CD4-positive, alpha-beta memory T cell (primary cell): ENCODE measurements at places on chromosomes 2 and 18. TPM values are rescaled to one million over a fixed set of nuclear protein-coding genes. Genes with fewer than 3 reads are reported as not detected.

DNA sequence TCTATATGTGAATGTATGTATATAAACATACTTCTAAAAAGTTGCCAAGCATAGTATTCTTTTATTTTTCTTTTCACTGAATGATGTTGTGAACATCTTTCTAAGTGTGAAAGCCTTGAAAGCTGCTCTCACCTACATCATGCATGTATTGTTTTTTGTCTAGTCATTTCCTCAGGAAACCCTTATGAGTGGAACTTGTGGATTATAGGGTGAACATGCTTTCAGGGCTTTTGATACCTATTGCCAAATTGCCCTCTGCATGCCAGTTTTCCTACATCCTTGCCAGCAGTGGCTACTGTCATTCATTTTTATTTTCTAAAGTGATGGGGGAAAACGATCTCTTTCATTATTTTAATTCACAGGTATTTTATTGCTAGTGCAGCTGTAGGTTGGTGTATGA is 78.3 kb downstream of the ADAM23 start:
- no peaks in the 10 kb centered on the region for H3K36me3 ChIP-seq
- no peak overlapping the region for H3K4me3 ChIP-seq
- H3K27ac ChIP-seq = no peak overlapping the region
- H3K27me3 ChIP-seq = no peaks in the 10 kb centered on the region

The DNAJC5G gene
- polyA plus RNA-seq = not detected

DNA sequence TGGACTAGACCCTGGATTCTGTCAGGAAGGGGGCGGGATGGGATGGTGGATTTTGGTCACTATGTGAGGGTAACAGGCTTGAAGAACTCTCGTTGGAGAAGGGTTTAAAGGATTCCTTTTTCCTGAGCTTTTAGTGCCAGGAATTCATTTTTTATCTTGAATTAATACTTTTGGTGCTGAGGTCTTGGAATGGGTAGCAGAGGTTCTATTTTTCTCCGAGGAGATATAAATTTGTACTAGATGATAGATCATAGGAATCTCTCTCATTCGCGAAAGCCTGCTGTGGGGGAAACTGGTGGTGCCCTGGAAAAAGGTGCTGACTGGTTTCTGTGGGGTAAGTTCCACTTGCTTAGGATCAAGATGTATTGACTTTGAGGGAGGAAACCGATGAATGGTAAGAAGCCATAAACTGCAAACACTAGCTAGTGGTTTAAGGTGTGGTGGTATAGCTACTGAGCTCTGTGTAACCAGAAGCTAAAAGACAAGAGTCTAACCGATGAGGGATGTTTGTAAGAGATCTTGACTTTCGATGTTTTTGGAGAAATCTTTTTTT is 706 bp downstream of the AGPS start:
- no peaks in the 10 kb centered on the region for H3K36me3 ChIP-seq
- peaks cover 53% of the 10 kb centered on the region for H3K4me1 ChIP-seq
- H3K27ac ChIP-seq = peak overlapping the region; percentile 56
- peak; percentile 6 for DNase-seq

The ACTG2 gene
- not detected for polyA plus RNA-seq

DNA sequence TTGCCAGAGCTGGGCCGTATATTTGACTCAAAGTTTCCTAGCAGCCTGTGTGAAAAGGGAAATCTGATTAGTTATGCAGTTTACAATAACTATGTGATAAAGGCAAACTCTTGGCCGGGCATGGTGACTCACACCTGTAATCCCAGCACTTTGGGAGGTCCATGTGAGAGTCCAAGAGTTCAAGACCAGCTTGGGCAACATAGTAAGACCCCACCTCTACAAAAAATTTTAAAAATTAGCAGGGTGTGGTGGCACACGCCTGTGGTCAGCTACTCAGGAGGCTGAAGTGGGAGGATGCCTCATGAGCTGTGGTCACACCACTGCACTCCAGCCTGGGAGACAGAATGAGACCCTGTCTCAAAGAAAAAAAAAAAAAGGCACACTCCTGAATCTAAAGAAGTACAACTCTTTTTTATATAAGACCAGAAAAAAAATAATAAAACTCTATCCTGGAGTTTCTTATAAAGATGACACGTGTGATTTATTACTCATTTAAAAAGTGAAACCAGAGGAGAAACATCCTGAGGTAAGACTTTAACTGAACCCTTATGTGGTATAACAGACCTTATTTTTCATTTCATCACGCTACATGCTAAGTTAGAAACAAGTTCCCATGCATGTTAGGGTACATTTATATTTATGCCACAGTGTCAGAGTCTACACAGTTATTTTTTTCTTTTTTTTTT is 32.6 kb upstream of the KCMF1 start:
- H3K27ac ChIP-seq = peak overlapping the region; percentile 82
- no peaks in the 10 kb centered on the region for H3K27me3 ChIP-seq
- H3K4me3 ChIP-seq = peak overlapping the region; percentile 45
- peak; percentile 59 for DNase-seq
- no peaks in the 10 kb centered on the region for H3K36me3 ChIP-seq

The LIMS3 gene
- polyA plus RNA-seq = 5.1 TPM

- no peaks in the 10 kb centered on the region for H3K4me1 ChIP-seq
- H3K4me3 ChIP-seq = no peak overlapping the region
- H3K27ac ChIP-seq = no peak overlapping the region
- H3K27me3 ChIP-seq = no peaks in the 10 kb centered on the region
Measured at GRCh38 chr2:144137705-144138428, 382.1 kb downstream of the ZEB2 start.

- H3K27me3 ChIP-seq = no peaks in the 10 kb centered on the region
- H3K4me3 ChIP-seq = no peak overlapping the region
- no peaks in the 10 kb centered on the region for H3K4me1 ChIP-seq
- no peak for DNase-seq
Measured at GRCh38 chr2:159890551-159891266, 92.7 kb upstream of the CD302 start.

The WIPF1 gene
- polyA plus RNA-seq = 169 TPM

DNA sequence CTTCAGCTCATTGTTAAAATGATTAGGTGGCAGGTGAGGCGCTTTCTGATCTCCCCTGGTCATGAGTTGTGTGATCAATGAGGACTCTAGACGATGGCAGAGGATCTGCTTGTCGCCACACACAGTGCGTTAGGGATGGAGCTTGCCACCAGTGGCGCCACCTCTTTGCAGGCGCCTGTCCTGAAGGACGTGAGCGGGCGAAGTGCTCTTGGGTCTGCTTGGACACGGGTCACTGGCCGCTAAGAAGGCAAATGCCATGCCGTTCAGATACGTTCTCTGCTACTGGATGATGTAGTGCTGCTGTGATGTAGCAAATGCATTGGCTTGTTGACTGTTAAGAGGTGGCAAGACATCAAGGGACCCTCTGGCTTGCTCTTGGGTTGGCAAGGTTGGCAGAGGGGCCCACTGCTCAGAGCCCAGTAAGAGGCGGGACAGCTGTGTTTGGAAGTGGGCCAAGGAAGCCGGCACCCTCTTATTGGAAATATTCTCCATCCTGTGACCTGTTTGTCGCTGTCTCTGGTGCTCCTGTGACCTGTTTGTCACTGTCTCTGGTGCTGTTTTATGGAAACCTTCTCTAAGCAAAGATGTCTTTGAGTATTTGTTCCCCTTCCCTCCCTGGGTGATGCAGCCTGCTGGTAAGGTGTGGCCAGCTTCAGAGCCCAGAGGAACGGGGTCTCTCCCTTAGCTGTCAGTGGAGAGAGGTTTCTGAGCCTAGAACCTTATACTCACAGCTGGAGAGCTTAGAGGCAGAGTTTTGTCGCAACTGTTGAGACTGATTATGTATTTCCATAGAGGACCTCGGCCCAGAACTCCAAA is 14.6 kb downstream of the LDLRAD4 start:
- no peak overlapping the region for H3K4me3 ChIP-seq
- H3K4me1 ChIP-seq = no peaks in the 10 kb centered on the region
- DNase-seq = no peak
- H3K27me3 ChIP-seq = no peaks in the 10 kb centered on the region
- H3K36me3 ChIP-seq = no peaks in the 10 kb centered on the region

- no peak overlapping the region for H3K4me3 ChIP-seq
- H3K27me3 ChIP-seq = no peaks in the 10 kb centered on the region
- no peaks in the 10 kb centered on the region for H3K36me3 ChIP-seq
Measured at GRCh38 chr18:76988827-76989646, 143.5 kb downstream of the MBP start.

- no peak overlapping the region for H3K27ac ChIP-seq
- no peaks in the 10 kb centered on the region for H3K36me3 ChIP-seq
- DNase-seq = no peak
- H3K27me3 ChIP-seq = no peaks in the 10 kb centered on the region
Measured at GRCh38 chr2:191384829-191385228, 139.6 kb downstream of the MYO1B start.

DNA sequence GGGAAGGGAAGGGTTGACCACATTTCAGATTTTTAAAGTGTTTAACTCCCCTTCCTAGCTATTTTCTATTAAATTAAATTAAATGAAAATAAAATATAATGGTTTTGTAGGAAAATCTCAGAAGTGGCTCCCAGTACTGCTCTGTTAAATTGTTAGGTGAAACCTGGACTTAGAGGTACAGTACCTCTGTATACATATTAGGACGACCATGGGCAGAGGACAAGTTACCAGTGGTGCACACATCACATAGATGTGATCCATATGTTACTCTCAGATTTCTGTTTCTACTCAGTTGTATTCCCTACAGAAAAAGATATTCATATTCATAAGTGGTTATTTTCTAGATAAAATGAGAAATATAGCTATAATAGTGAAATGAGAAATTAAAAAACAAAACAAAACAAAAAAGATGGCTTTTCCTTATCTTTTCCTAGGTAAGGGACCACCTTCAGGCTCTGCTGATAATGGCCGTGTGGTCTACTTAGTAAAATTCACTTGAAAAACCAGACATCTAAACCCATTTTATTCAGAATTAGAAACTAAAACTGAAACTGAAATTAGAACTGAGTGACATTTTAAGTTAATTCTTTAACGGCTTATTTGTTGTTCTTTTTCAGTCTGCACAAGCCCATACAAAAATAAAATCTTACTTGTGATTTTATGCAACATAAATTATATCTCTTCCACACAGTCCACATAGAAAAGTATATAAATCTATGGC is 832.5 kb upstream of the CHAC2 start:
- H3K27ac ChIP-seq = no peak overlapping the region
- DNase-seq = no peak
- H3K4me3 ChIP-seq = no peak overlapping the region
- no peaks in the 10 kb centered on the region for H3K4me1 ChIP-seq

DNA sequence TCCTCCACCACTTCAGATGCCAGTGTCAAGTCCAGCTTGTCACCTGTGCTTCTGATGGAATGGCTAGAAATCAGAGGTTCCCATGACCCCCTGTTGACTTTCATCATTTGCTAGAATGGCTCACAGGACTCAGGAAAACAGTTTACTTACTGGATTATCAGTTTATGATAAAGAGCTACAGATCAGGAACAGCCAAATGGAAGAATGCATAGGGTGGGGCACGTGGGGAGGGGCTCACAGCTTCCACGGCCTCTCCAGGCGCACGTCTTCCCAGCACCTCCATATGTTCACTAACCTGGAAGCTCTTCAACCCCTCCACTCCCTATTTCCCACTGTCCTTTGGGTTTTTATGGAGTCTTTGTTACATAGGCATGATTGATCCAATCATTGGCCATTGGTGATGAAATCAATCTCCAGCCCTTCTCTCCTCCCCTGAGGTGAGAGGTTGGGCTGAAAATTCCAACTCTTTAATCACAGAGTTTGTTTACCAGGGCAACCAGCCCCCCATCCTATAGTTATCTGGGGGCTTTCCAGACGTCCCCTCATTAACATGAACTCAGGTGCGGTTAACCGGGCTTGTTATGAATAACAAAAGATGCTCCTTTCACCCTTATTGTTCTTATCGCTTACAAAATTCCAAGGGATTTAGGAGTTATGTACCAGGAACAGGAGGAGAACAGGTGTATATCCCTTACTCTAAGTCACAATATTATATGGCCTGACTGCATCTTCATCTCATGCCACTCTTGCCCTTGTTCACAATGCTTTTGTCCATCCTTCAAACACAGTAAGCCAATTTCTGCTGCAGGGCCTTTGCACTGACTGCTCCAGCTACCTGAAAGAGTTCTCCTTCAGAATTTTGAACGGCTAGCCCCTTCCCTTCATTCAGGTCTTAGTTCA is 35.2 kb downstream of the ANXA4 start:
- peaks cover 18% of the 10 kb centered on the region for H3K4me1 ChIP-seq
- H3K4me3 ChIP-seq = no peak overlapping the region
- no peak overlapping the region for H3K27ac ChIP-seq
- no peak for DNase-seq

DNA sequence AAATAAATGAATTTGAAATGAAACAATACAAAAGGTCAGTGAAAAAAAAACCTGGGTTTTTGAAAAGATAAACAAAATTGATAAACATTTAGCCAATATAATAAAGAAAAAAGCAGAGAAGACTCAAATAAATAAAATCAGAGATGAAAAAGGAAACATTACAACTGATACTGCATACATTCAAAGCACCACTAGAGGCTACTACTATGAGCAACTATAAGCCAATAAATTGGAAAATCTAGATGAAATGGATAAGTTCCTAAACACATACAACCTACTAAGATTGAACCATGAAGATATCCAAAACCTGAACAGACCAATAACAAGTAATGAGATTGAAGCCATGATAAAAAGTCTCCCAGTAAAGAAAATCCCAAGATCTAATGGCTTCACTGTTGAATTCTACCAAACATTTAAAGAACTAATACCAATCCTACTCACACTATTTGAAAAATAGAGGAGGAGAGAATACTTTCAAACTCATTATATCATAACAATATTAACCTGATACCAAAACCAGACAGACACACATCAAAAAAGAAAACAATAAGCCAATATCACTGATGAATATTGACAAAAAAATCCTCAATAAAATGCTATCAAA is 80.8 kb upstream of the CERS6 start:
- no peak overlapping the region for H3K27ac ChIP-seq
- DNase-seq = no peak
- peaks cover 6% of the 10 kb centered on the region for H3K4me1 ChIP-seq
- H3K36me3 ChIP-seq = no peaks in the 10 kb centered on the region
- no peak overlapping the region for H3K4me3 ChIP-seq

DNA sequence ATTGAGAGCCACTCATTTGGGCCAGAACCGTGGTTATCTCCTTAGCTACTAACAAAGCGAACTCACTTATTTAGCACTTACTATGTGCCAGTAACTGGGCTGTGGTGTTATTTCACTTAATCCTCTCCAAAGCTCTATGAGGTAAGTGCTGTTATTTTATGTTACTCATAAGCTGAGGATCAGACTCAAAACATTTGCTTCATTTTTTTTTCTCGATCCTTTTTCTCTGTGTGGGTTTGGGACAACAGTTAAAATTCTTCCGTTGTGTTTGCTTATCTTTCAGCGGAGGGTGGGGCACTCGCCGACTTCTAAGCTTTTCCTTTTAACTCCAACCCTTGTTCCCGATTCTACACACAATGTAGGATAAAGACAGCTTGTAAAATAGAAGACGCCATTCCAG is 52.8 kb downstream of the TMEM178A start:
- H3K27me3 ChIP-seq = no peaks in the 10 kb centered on the region
- no peak overlapping the region for H3K27ac ChIP-seq
- DNase-seq = no peak

The IL36RN gene
- polyA plus RNA-seq = not detected

The BCL2L11 gene
- polyA plus RNA-seq = 4.7 TPM

GRCh38 chr2:99545066-99545465 is 55.2 kb upstream of the REV1 start:
- no peak for DNase-seq
- H3K4me1 ChIP-seq = no peaks in the 10 kb centered on the region
- H3K4me3 ChIP-seq = no peak overlapping the region
- no peaks in the 10 kb centered on the region for H3K36me3 ChIP-seq
- H3K27me3 ChIP-seq = no peaks in the 10 kb centered on the region
